ENCODE measurements at places on chromosomes 7 and 10. TPM values are rescaled to one million over a fixed set of nuclear protein-coding genes. Genes with fewer than 3 reads are reported as not detected.

The TACR2 gene
- not detected for total RNA-seq

The HMX2 gene
- not detected for total RNA-seq

The MACROH2A2 gene
- 7.2 TPM for total RNA-seq

The PTPRE gene
- total RNA-seq = 24.1 TPM

The SPDYE5 gene
- total RNA-seq = not detected

The IFIT1B gene
- not detected for total RNA-seq

The CHAT gene
- not detected for total RNA-seq

The TRIM73 gene
- 28.3 TPM for total RNA-seq

DNA sequence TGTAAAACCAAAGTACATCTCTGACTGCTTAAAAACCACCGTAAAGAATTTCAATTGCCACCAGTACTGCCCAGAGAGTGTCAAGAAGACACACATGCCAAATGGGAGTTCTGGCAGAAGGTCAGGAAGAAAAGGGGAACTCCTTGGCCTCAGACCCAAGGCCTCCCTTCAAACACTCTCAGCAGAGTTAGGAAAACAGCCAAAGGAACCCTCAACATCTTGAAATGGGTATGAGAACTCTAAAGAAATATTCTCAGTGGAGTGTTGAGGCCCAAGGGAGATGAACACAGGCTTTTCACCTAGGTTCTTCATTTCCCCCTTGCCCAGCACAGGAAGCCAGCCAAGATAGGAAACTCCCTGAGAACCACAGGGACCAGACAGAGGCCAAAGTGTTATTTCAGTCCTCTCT is 96.1 kb upstream of the ASAH2 start:
- peaks cover 22% of the 10 kb centered on the region for H3K4me1 ChIP-seq
- H3K4me3 ChIP-seq = no peak overlapping the region
- no peaks in the 10 kb centered on the region for H3K27me3 ChIP-seq
- peaks cover 24% of the 10 kb centered on the region for H3K36me3 ChIP-seq
- H3K27ac ChIP-seq = no peak overlapping the region

- peak overlapping the region; percentile 95 for H3K27ac ChIP-seq
- H3K4me3 ChIP-seq = peak overlapping the region; percentile 99
- no peaks in the 10 kb centered on the region for H3K27me3 ChIP-seq
Measured at GRCh38 chr10:5685764-5686240, 1.2 kb downstream of the TASOR2 start.

DNA sequence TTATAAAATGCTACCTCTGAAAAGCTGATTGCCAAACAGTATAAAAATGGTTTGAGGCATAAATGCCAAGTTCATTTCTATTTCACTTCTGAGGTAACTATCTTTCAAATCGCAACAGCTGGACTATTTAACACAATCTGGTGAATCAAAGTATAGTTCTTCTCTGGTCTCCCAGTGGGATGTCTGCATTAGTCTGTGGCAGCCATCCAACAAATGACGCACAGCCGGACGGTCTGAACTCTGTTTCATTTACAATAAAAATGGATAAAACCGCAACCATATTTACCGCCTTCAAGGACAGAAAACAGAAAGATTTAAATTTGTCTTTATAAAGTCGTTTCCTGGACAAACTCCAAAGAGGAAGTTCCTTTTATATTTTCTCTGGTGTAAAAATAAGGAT is 41.9 kb downstream of the ENO4 start:
- no peak overlapping the region for H3K27ac ChIP-seq
- H3K36me3 ChIP-seq = no peaks in the 10 kb centered on the region
- peaks cover 20% of the 10 kb centered on the region for H3K27me3 ChIP-seq
- DNase-seq = no peak

- no peak for DNase-seq
- no peak overlapping the region for H3K4me3 ChIP-seq
- H3K4me1 ChIP-seq = peaks cover 7% of the 10 kb centered on the region
- peaks cover 8% of the 10 kb centered on the region for H3K27me3 ChIP-seq
- H3K27ac ChIP-seq = no peak overlapping the region
Measured at GRCh38 chr10:122132882-122133565, 138.1 kb upstream of the BTBD16 start.

- H3K4me1 ChIP-seq = peaks cover 1% of the 10 kb centered on the region
- no peak for DNase-seq
- H3K27ac ChIP-seq = no peak overlapping the region
- H3K27me3 ChIP-seq = peaks cover 12% of the 10 kb centered on the region
- H3K36me3 ChIP-seq = no peaks in the 10 kb centered on the region
Measured at GRCh38 chr10:104433669-104434068, 80.0 kb downstream of the CFAP58 start.

GRCh38 chr7:73703757-73704639 is 15.5 kb downstream of the STX1A start:
- H3K4me3 ChIP-seq = no peak overlapping the region
- H3K27me3 ChIP-seq = no peaks in the 10 kb centered on the region
- H3K27ac ChIP-seq = no peak overlapping the region
- no peak for DNase-seq
- no peaks in the 10 kb centered on the region for H3K36me3 ChIP-seq
- peaks cover 23% of the 10 kb centered on the region for H3K4me1 ChIP-seq

DNA sequence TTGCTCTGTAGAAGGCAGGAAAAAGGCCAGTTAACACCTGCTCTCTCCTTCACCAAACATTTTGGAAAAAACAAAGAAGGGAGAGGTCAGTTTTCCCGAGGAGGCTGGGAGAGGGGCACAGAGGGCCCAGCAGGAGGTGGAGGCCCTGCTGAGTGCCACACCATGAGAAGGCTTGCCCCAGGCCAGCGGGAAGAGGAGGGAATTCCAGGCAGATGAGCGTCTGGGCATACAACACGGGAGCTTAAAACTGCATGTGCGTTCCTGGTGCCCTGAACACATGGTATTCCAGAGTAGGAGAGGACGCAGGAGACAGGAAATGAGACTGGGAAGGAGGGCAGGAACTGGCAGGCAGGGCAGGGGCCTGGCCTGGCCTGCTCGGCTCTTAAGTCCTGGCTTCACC is 182.4 kb downstream of the CCDC3 start:
- peaks cover 3% of the 10 kb centered on the region for H3K36me3 ChIP-seq
- no peak overlapping the region for H3K27ac ChIP-seq
- no peaks in the 10 kb centered on the region for H3K4me1 ChIP-seq
- H3K27me3 ChIP-seq = no peaks in the 10 kb centered on the region
- no peak for DNase-seq

GRCh38 chr7:41448104-41448503 is 254.8 kb downstream of the INHBA start:
- H3K4me3 ChIP-seq = no peak overlapping the region
- no peaks in the 10 kb centered on the region for H3K36me3 ChIP-seq
- no peak for DNase-seq
- no peaks in the 10 kb centered on the region for H3K4me1 ChIP-seq

DNA sequence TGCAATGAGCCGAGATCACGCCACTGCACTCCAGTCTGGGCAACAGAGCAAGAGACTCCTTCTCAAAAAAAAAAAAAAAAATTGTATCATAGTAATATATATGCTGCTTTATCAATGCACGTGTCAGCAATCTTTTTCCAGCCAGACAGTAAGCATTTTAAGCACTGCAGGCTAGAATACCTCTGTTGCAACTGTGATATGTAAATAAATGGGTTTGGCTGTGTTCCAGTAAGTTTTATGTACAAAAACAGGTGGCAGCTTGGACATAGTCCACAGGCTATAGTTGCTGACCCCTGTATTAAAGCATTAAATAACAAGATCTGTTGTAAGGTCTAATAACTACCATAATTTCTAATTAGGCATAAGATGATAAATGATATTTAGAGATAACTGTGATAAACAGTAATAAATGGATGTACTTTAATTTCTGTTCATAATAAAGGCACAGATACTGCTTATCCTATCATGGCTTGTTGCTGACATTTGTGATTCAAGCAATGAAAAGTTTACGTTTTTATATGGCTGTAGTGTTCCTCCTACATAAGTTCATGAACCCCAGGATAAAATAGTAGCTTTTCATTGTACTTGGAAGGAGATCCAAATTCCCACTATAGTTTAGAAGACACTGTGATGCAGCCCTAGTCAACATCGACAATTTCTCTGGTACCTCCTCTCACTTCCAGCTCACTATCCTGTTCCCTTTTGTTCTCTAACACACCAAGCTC is 161.4 kb downstream of the ELMO1 start:
- H3K27me3 ChIP-seq = no peaks in the 10 kb centered on the region
- peaks cover 57% of the 10 kb centered on the region for H3K4me1 ChIP-seq
- no peak overlapping the region for H3K4me3 ChIP-seq
- H3K27ac ChIP-seq = peak overlapping the region; percentile 35
- H3K36me3 ChIP-seq = peaks cover 5% of the 10 kb centered on the region

- H3K4me1 ChIP-seq = peaks cover 7% of the 10 kb centered on the region
- DNase-seq = no peak
- no peaks in the 10 kb centered on the region for H3K36me3 ChIP-seq
- no peak overlapping the region for H3K27ac ChIP-seq
- no peak overlapping the region for H3K4me3 ChIP-seq
Measured at GRCh38 chr7:8201846-8202441, 60.0 kb downstream of the ICA1 start.

- no peak overlapping the region for H3K4me3 ChIP-seq
- H3K4me1 ChIP-seq = peaks cover 6% of the 10 kb centered on the region
- H3K27me3 ChIP-seq = no peaks in the 10 kb centered on the region
- peak overlapping the region; percentile 56 for H3K27ac ChIP-seq
Measured at GRCh38 chr7:130009848-130010688, 41.1 kb downstream of the ZC3HC1 start.

GRCh38 chr7:151851782-151852181 is 25.1 kb downstream of the PRKAG2 start:
- peak overlapping the region; percentile 89 for H3K27ac ChIP-seq
- H3K27me3 ChIP-seq = no peaks in the 10 kb centered on the region
- peaks cover 9% of the 10 kb centered on the region for H3K36me3 ChIP-seq
- peaks cover 56% of the 10 kb centered on the region for H3K4me1 ChIP-seq
- H3K4me3 ChIP-seq = peak overlapping the region; percentile 43

DNA sequence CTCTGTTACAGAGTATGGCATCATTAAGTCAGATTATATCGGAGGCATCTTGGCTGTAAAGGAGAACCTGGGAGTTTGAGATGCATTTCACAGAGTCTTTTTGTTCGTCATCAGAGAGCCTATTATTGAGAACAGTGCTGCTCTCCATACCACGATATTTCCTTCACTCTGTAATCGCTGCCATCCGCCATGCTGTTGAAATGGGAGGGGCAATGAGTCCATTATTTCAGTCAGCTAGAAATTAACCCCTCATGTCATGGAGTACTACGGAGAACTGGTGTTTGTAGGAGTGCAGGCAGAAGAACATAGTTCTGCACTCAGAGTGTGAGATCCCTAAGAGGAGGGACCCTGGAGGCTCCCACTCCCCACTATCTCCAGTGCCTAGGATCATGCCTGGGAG is 59.2 kb downstream of the SLC16A12 start:
- no peak for DNase-seq
- H3K4me1 ChIP-seq = no peaks in the 10 kb centered on the region
- peaks cover 18% of the 10 kb centered on the region for H3K27me3 ChIP-seq
- no peak overlapping the region for H3K27ac ChIP-seq

DNA sequence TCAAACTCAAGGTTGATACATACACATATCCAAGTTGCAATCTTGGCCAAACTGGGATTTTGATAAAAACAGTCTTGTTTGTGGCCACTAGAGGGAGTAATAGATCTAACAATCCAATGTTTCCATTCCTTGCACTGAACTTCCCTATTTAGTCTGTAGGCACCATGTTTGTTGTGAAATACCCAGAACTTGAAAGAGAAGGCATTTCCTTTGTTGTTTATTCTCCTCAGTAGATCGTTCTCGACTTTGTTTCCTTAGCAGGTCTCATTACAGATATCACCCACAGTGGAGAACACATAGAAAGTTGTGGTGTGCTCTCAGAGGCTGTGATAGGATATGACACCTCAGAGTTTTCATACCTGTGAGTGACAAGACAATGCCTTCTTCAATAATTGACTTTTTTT is 70.3 kb upstream of the MXI1 start:
- H3K4me3 ChIP-seq = no peak overlapping the region
- H3K4me1 ChIP-seq = peaks cover 40% of the 10 kb centered on the region
- DNase-seq = peak; percentile 66
- H3K27me3 ChIP-seq = no peaks in the 10 kb centered on the region

DNA sequence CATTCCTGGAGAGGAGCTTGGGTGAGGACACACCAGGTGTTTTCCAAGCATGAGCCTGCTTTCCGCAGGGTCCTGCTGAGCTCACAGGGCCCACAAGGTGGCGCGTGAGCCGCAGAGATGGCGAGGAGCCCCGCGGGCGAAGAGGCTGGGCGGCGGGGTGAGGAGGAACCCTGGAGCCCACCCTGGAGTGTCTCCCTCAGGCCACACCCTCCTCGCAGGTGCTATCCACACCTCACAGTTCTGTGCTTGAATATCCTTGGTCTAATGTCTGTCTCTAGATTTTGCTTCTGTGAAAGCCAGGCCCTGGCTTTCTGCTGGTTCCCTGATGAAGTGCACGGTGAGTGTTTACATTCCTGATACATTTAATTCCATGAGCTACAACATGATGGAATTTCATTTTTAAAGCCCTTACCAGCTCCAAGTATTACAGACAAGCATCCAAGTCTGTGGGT is 433.6 kb downstream of the ACTR3B start:
- no peak overlapping the region for H3K27ac ChIP-seq
- peaks cover 11% of the 10 kb centered on the region for H3K36me3 ChIP-seq
- DNase-seq = no peak

- H3K36me3 ChIP-seq = no peaks in the 10 kb centered on the region
- DNase-seq = no peak
- no peak overlapping the region for H3K27ac ChIP-seq
- no peaks in the 10 kb centered on the region for H3K4me1 ChIP-seq
Measured at GRCh38 chr7:136136906-136137454, 159.8 kb upstream of the MTPN start.

DNA sequence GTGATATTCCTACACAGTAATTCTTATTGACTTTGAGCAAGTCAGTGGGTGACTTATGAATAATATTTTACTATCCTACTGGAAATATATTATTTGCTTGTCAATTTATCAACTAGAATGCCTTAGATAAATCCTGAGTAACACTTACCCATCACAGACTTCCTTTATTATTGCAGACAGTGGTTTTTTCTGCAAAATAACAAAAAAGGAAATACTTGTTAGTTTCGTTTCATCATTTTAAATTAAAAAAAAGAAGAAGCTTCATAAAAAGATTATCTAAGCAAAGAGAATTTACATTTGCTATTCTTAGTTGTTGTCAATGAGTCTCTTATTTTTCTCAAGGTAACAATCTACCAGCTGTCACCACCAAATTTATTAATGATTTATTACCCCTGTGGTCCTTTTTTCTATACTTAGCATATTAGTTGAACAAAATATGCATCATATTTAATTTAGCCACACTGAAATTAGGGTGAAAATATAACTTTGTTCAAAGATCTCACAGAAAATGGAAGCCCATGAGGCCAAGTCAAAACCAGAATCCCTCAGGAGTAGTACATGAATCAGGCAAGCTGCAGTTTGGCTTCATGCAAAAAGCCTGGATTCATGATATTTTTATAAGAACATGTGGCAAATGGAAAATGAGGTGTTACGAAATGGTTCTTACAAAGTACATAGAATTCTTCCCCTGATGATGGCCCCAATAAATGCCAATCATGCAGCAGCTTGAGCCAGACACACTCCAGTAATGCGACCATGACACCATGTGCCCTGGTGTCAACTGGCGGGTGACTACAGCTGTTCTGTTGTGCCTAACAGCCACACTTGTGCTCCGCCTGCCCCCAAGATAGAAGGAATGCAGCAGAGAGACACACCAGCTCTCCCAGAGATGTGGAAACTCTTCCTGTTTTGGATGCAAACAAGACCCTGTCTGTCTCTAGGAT is 132.6 kb downstream of the ELMO1 start:
- H3K4me1 ChIP-seq = peaks cover 17% of the 10 kb centered on the region
- no peak overlapping the region for H3K4me3 ChIP-seq
- no peaks in the 10 kb centered on the region for H3K27me3 ChIP-seq

All from naive thymus-derived CD8-positive, alpha-beta T cell (primary cell).